ENCODE measurements at places on chromosomes 13 and 19. TPM values are rescaled to one million over a fixed set of nuclear protein-coding genes. Genes with fewer than 3 reads are reported as not detected.

Gene ZNF709
- 0.81 TPM for total RNA-seq

Gene ACER1
- not detected for total RNA-seq

Gene ZNF728
- total RNA-seq: 0.10 TPM

Gene KIR2DL1
- not detected for total RNA-seq

Gene FGF14
- total RNA-seq: not detected

Gene ZNF723
- 0.14 TPM for total RNA-seq

Gene AXL
- total RNA-seq: 105 TPM

Gene ERFL
- total RNA-seq: not detected

Gene CEACAM3
- not detected for total RNA-seq

Gene IGFL1
- not detected for total RNA-seq

Gene GARIN5A
- total RNA-seq: 8.6 TPM

Gene SPRYD7
- 5.0 TPM for total RNA-seq

Gene ZNF665
- total RNA-seq: 5.2 TPM

Gene VSTM2B
- 8.7 TPM for total RNA-seq

Gene ANKLE1
- 0.06 TPM for total RNA-seq

Gene FKRP
- 16.2 TPM for total RNA-seq

Gene DENND1C
- total RNA-seq: not detected

Gene OR7A5
- not detected for total RNA-seq

Gene PDX1
- total RNA-seq: not detected

Gene METTL21C
- not detected for total RNA-seq

Gene C2CD4C
- 0.78 TPM for total RNA-seq

Gene SIGLEC7
- total RNA-seq: not detected

Gene HCN2
- 4.5 TPM for total RNA-seq

Gene PRR20A
- not detected for total RNA-seq

Measured in H4 (cell line).